ENCODE measurements at places on chromosomes 6 and 20.

- no peak for DNase-seq
Measured at GRCh38 chr6:150129616-150130505, 13.0 kb upstream of the PPP1R14C start.

DNA sequence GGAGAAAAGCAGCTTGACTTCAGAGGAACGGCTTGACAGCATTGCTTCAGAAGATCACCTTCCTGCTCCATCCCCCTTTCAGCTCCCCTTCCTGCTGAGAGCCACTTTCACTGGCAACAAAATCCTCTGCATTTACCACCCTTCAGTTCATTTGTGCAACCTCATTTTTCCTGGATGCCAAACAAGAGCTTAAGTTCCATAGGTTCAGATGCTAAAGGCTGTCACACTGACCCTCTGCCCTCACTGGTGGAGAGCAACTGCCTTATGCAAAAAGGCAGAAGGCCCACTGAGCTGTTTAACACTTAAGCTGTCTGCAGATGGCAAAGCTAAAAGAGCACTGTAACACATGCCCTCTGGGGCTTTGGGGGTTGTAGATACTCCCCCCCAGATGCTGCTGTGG, 131.2 kb upstream of the SPACA1 start:
- DNase-seq, result no peak

GRCh38 chr6:49826743-49827406, 39.5 kb downstream of the CRISP1 start:
- DNase-seq, result no peak

- DNase-seq, result no peak
Measured at GRCh38 chr20:52105442-52106422, 85.8 kb downstream of the ZFP64 start.

- no peak for DNase-seq
Measured at GRCh38 chr6:35962779-35963560, 42.1 kb upstream of the SRPK1 start.

DNA sequence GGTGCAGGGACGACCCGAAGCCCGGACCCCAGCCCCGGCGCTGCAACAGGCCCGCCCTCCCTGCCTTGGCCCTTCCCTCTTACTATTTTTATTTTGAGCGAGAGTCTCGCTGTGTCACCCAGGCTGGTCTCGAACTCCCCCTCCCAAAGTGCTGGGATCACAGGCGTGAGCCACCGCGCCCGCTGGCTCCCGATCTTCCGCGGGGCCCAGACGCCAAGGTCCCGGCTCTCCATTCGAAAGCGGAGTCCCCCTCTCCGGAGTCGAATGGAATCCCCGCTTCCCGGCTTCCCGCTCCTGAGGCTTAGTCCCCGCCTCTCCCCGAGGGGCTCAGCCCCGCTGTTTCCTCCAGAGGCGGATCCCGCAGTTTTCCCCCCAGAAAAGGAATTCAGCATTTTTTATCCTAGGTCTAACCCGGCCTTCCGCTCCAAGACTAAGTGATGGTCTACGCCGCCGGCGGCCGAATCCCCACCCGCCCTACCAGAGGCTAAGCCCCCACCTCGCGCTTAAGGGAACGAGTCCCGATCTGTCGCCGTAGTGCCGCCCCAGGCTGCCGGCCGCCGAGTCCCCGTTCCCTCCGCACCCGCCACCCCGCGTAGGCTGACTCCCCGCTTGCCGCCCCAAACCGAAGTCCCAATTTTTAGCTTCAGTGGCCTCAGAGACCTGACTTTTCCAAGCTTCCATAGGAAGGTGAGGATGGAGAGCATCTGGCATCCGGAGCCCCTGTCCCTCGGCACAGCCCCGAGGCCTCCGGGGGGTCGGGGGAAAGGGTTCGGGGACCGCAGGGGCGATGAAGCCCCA, 11.5 kb upstream of the TMC2 start:
- peak; percentile 65 for DNase-seq

DNA sequence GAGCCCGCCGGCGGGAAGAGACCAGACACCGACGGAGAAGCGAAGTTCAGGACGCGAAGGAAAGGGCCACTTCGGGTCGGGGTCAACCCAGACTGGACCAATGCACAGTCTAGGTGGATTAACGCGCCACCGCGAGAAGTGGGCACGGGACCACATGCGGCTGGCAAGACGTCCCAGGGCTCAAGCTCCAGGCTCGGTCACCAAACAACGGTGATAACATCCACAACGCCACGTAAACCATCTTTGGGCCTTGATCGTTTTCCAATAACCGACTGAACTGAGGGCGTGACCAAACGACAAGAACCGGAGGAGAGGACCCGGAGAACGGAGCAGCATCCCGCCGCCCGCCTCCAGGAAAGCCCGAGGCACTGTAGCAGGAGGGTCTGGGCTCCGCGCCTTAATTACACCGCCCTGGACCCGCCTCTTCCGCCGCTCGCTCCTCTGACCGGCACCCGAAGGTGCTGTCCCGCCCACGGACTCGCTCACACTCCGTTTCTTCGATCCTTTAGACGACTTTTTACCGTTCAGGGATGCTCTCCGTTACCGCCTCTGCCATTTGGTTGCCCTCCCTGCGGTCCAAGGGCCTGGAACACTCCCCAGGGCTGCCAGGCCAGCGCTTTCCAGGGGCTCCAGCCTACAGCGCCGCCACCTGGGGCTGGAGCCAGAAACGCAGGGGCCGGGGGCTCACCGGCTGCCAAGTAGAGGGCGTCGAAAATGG, 44.1 kb downstream of the DPPA5 start:
- peak; percentile 69 for DNase-seq

GRCh38 chr6:435441-436307, 44.1 kb downstream of the IRF4 start:
- no peak for DNase-seq

- no peak for DNase-seq
Measured at GRCh38 chr20:44031781-44032582, 117.3 kb downstream of the TOX2 start.

GRCh38 chr6:140985679-140986275, 1146.9 kb upstream of the GJE1 start:
- DNase-seq, result no peak

GRCh38 chr6:84422380-84422968, 195.0 kb upstream of the CEP162 start:
- no peak for DNase-seq

DNA sequence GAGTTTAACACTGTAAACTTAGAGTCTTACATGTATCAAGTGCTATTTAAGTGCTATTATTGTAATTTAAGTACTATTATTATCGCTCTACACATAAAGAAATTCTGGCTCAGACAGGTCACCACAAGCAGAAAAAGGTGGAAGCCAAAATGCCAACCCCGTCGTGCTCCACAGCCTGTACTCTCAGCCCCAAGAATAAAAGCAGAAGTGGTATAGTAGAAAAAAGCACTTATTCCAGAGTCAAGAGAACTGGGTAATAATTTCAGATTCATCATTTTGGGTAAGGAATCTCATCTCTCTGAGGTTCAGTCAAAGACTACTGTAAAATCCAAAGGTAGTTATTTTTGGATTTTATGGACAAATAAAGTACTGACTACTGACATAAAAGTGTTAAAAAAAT, 943 bp downstream of the ZUP1 start:
- DNase-seq, result no peak

DNA sequence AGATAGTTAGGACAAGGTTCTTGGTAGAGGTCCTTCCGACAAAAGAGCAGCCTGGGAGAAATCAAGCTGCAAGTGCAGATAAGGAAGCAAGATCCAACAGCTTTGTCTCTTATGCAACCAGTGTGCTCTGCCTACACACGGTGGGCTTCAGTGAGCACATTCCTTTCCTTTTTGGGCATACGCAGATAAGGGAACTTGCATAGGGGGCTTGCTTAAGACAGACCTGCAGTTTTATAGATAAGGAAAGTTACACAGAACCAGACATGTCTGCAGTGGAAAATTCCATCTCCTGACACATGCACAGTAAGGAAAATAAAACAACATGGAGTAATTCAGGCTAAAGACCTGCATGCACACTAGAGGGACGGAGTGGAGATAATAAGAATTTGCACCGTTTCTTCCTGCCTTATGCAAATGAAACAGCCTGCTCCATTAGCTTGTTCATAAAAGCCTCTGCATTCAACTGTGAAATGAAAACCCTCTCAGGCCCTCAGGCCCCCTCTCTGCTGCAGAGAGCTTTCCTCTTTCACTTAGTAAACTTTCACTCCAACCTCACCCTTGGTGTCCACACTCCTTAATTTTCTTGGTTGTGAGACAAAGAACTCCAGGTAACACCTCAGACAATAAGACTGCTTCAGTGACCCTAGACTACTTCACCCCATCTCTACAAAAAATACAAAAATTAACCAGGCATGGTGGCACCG, 97.5 kb upstream of the MYLIP start:
- DNase-seq, result no peak

- DNase-seq, result no peak
Measured at GRCh38 chr6:143140767-143141166, 80.1 kb downstream of the AIG1 start.

- no peak for DNase-seq
Measured at GRCh38 chr6:108616544-108616943, 55.8 kb downstream of the FOXO3 start.

- DNase-seq, result no peak
Measured at GRCh38 chr20:15289337-15289736, 951.9 kb upstream of the FLRT3 start.

- DNase-seq, result peak; percentile 73
Measured at GRCh38 chr6:42166444-42167141, 6.6 kb upstream of the GUCA1A start.

DNA sequence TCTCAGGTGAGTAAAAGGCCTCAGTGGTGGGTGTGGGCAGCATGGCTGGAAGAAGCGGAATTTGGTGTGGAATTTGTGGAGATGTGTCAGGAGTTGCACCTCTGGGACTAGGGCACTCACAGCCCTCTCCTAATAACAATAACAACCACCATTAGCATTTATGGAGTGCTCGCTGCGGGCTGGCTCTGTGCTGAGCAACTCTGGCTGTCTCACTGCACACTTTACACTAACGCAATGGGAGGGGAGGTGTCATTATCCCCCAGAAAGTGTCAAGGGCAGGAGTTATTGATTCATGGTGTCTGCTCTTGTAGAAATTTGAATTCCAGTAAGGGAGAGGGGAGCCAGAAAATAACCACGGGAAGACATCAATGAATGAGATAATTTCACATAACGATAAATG, 22.7 kb upstream of the SCRT2 start:
- DNase-seq, result no peak

- no peak for DNase-seq
Measured at GRCh38 chr20:17782768-17783167, 83.0 kb downstream of the BANF2 start.

- no peak for DNase-seq
Measured at GRCh38 chr6:95576218-95576997, 927 bp upstream of the MANEA start.

- DNase-seq, result no peak
Measured at GRCh38 chr6:47086051-47086770, 44.1 kb upstream of the ADGRF1 start.

- no peak for DNase-seq
Measured at GRCh38 chr6:168352096-168352495, 32.5 kb upstream of the DACT2 start.

- DNase-seq, result no peak
Measured at GRCh38 chr20:40339661-40340449, 349.2 kb downstream of the MAFB start.

DNA sequence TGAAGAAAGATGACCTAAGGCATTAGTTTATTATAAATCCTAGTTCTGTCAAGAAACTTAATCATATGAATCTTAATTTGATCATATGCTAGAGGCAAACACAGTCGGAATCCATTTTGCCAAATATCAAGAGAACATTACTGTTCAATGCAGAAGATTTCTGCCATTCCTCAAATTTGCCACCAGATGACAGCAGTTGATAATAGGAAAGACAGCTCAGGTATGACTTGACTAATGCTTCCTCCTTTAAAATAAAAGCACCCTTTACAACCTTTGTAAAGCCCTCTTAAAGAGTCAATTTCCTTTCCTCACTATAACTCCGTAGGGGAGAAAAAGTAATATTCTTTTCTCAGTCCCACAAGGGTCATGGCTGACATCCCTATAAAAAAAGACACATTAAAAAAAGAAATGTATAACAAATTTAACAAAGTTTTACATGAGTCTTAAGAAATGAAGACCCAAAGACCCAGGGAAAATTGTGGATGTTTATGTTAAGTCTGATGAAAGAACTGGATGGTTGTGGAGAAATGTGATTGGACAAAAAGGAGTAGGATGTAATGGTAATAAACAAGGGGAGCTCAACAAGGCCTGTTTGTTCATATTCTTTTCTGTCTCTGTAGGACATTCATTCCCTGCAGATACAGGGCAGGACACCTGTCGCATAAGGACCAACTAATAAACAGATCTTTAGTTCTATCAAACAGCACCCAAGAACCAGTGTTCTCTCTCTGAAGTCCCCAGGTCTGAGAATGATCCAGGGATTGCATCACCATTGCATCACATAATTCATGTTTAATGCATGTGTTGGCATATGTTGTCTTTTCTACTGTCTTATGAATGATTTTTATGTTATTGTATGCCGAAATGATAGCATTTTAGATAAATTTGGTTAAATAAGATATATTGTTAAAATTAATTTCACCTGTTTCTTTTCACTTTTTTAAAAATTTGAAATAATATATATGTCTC, 23.0 kb upstream of the IL17A start:
- DNase-seq, result no peak

- no peak for DNase-seq
Measured at GRCh38 chr20:3934624-3935023, 45.4 kb downstream of the PANK2 start.

GRCh38 chr20:41038149-41038877, 9.7 kb downstream of the TOP1 start:
- no peak for DNase-seq

- DNase-seq, result no peak
Measured at GRCh38 chr6:40966860-40967259, 72.2 kb downstream of the UNC5CL start.

GRCh38 chr6:25564943-25565342, 87.1 kb upstream of the SCGN start:
- DNase-seq, result no peak

DNA sequence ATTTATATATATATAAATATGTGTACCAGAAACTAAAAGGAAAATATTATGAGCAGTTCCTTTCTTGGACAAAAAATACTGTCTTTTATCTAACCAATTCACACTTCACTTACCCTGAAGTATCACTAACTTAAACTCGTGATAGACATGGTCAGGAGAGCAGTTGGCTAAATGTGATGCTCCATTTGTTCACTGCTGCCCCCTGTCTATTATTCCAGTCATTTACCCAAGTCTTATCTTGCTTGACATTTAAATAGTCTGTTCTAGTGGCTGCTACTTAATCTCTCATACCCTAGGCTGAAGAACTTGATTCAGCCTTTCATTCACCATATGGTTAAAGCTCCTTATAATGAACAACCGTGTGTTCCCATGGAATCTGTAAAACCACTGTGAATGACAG, 789.6 kb upstream of the EYS start:
- peak; percentile 5 for DNase-seq
